ENCODE measurements at places on chromosomes 12 and 14. TPM values are rescaled to one million over a fixed set of nuclear protein-coding genes. Genes with fewer than 3 reads are reported as not detected.

GRCh38 chr12:65123435-65124063 lies 2.4 kb upstream of the WIF1 start:
- peak; percentile 59 for DNase-seq

- no peak for DNase-seq
Observed at GRCh38 chr14:29895591-29896083, 32.0 kb downstream of the PRKD1 start.

DNA sequence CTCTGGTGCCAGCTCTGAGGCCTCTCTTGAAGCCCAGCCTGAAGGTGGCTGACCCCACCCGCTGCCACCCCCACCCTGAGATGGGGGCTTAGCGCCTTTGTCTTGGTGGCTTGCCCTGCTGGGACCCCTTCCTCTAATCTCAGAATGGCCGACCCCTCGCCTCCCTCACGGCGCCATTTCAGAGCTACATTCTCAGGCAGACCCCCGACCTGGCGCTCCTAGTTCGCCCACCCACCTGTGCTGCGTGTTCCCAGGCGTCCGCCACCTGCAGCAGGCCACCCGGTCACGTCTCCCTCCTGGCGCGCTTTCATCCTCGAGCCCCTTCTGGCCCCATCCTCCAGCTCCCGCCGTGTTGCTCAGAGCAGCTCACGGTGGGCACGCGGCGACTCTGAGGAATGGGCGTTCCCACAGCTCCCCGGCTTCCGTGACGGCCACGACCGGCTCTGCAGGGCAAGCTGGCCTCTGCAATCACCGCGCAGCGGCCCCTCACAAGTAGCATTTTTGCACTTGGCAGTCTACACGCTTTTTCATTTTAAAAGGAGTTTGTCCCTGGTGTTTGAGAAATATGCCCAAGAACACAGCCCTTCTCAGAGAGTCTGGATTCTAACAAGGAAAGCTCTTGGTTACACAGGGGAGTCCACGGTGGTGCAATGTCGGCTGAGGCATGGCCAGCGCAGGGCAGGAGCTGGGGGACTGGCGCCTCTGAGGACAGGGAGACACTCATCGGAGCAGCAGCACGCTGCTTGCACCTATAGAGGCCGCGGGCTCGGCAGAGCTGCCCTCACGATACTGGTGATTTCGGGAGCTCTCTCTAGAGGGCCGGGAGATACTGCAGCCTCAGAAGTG lies 105.7 kb upstream of the C14orf180 start:
- no peak for DNase-seq

GRCh38 chr12:70982286-70982685 lies 61.7 kb upstream of the PTPRR start:
- DNase-seq, result no peak

DNA sequence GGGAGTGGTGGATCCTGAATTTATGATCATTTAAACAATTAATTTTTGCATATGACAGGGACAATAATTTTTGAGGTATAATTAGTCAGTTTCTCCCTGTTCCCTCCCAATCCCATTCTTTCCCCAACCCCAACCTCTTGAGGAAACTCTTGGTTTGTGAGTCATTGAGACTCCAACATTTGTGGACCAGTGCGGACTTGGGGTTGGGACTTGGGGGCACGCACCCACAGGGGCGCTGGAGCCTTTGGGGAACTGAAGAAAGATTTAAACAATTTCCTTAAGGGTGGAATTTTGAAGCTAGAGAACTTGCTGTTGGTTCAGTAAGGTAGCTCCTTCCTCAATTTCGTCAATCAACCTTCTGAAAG lies 17.4 kb upstream of the PTGR2 start:
- no peak for DNase-seq

GRCh38 chr14:78202163-78202562 lies 32.0 kb downstream of the NRXN3 start:
- no peak for DNase-seq

- no peak for DNase-seq
Observed at GRCh38 chr12:21552635-21553328, 26.7 kb downstream of the SPX start.

GRCh38 chr12:120229487-120230325 lies 28.8 kb upstream of the RPLP0 start:
- DNase-seq, result peak; percentile 63

NFKBIA gene
- total RNA-seq, result 69.9 TPM

DNA sequence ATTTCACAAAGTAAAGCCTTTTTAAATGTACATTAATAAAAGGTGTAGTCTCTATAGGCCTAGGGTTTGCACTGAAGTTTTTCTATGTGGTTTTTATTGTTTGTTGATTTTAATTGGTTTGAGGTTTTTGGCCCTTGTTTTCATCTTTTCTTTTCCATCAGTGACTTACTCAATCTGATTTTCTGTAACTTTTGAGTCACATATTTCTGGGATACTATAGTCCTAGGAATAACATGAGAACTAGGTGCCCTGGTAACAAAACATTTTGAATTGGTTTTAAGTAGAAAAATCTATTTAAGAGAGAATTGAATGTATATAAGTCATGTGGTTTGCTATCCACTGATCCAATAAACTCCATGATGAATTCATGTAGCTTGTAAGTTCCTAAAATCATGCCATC lies 311.9 kb downstream of the CEP128 start:
- no peak for DNase-seq

BCDIN3D gene
- total RNA-seq, result 5.7 TPM

DNA sequence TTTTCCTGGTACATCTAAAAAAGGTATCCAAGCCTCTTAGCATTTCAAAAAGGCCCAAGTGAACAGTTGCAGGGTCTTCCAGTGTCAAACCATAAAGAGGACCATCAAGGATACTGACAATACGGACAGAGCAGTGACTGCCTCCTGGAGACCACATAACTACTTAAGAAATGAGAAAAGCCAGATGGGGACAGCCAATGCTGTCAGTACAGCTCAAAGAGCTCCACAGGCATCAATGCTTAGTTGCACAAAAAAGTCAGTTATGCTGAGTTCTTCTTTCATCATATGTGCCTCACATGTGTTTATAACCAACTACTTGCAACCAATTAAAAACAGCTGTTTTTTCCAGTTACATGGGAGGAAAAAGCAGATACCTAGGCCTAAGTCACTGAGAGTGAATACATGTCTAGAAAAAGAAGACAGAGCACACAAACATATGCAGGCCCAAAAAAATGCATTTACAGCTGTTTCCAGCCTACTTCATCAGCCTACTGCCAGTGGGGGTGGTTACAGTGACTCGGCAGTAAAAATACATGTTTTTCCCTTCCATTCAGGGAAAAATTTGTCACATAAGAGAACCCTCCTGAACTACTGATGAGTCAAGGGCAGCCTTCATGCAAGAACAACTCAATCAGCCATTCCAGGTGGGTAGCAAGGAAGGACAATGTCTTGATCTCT lies 84.0 kb downstream of the DCAF5 start:
- DNase-seq, result no peak

Data from A673 (cell line).